ENCODE measurements at places on chromosomes 7 and 10.

DNA sequence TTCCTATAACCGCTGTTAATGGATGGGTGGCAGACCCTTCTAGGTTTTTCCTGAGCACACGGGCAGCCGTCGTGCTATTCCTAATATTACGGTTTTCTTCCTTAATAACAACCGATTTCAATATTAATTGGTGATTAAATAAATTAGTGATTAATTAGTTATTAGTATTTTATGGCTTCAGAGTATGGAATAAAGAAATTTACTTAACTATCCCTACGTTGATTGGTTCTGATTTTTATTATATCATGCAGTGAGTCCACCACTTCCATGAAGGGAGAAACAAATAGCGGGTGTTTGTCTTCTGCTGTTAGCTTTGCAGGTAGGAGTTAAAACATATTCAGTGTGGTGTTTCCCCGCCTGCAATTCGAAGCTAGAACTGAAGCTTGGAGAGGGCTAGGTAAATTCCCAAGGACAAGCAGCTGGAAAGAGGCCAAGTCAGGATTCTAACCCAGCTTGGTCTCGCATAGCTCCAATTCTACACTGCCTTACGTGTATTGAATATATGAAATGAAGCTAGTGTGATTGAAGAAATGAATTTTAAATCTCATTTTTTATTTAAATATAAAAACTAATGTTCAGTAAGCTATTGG is 928 bp upstream of the CSTF2T start:
- no peak for DNase-seq

- no peak for DNase-seq
Observed at GRCh38 chr10:12750526-12751201, 250.8 kb downstream of the CCDC3 start.

DNA sequence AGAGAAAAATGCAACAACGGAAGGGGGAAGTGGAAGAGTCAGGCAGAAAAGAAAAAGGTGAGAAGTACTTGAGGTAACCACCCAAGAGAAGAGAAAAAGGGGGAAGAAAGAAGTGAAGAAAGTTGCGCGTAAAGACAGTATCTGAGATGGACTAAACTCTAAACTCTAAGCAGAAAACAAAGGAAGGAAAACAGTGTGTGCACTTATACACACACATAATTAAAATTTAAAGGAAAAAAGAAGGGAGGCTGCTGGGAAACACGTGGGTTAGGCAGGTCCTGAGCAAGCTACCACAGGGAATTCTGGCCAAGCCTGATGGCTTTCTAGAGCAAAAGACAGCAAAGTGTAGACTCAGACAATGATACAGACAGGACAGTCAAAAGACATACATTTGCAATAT is 78.0 kb downstream of the UBE2H start:
- DNase-seq: no peak

GRCh38 chr7:132251327-132251659 is 325.0 kb downstream of the PLXNA4 start:
- DNase-seq: no peak

- DNase-seq: no peak
Observed at GRCh38 chr7:82360591-82361368, 82.8 kb downstream of the CACNA2D1 start.

All from GDM1 (cell line).